ENCODE measurements at places on chromosomes 1 and 21. TPM values are rescaled to one million over a fixed set of nuclear protein-coding genes. Genes with fewer than 3 reads are reported as not detected.

PLD5 gene
- 0.04 TPM for polyA plus RNA-seq

BCAS2 gene
- 32.7 TPM for polyA plus RNA-seq

CLDN19 gene
- 0.04 TPM for polyA plus RNA-seq

RAB42 gene
- 0.96 TPM for polyA plus RNA-seq

HEYL gene
- polyA plus RNA-seq, result 0.37 TPM

OLIG1 gene
- not detected for polyA plus RNA-seq

Measured in esophagus (tissue), 2 donors.